Activated CD4-positive, alpha-beta T cell treated with anti-CD3 and anti-CD28 coated beads, Interleukin-2, amount 10 ng/mL, durations not matched to agents 7 days and 5 days (primary cell): ENCODE measurements at places on chromosomes 1 and 21. TPM values are rescaled to one million over a fixed set of nuclear protein-coding genes. Genes with fewer than 3 reads are reported as not detected.

GRCh38 chr1:201395936-201396335 lies 3.2 kb downstream of the LAD1 start:
- H3K4me1 ChIP-seq: no peaks in the 10 kb centered on the region
- H3K4me3 ChIP-seq: no peak overlapping the region
- DNase-seq: no peak
- H3K36me3 ChIP-seq: no peaks in the 10 kb centered on the region
- H3K27me3 ChIP-seq: peaks cover 47% of the 10 kb centered on the region
- H3K27ac ChIP-seq: no peak overlapping the region

DNA sequence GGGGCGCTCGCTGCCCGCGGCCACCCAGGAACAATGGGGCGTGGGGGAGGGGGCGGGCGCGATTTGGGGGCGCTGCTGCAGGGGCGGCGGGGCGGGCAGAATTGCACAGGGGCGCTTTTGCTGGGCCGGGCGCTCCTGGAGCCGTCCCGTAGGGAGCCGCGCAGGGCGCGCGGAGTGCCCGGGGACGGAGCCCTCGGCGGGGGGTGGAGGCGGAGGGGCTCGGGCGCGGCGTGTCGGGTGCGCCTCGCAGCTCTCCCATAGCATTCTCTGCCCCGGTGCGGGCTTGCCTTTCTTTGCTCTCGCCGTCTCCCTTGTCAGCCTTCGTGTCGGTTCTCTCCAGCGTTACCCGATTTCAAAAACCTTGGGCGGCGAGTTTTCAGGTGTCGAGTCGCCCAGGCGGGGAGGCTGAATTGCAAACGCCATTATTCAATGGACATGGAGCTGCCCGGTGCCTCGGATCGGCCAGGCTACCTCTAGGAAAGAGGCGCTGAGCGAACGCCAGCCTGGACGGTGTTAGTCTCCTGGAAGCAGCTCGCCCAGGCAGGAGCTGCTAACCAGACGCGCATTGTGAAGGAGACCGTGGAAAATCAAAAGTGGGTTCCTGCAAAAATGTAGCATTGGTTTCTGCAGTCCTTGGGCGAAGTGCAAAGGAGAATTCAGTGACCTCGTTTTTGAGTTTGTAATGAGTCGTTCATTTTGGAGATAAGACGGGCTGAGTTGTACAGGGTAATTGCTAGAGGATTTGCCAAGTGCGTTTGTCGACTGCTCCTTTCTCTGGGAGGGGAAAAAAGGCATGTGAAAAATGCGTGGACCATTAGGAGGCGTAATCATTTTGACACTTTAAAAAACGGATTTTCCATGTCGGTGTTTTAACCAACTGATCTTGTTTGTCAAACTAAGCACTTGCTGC lies 626 bp downstream of the CXADR start:
- peak; percentile 17 for DNase-seq
- H3K4me3 ChIP-seq: peak overlapping the region; percentile 83
- H3K4me1 ChIP-seq: peaks cover 18% of the 10 kb centered on the region
- peaks cover 2% of the 10 kb centered on the region for H3K36me3 ChIP-seq

- no peak overlapping the region for H3K27ac ChIP-seq
- peaks cover 4% of the 10 kb centered on the region for H3K27me3 ChIP-seq
- H3K36me3 ChIP-seq: no peaks in the 10 kb centered on the region
Measured at GRCh38 chr1:84632137-84632536, 57.9 kb upstream of the CTBS start.

DNA sequence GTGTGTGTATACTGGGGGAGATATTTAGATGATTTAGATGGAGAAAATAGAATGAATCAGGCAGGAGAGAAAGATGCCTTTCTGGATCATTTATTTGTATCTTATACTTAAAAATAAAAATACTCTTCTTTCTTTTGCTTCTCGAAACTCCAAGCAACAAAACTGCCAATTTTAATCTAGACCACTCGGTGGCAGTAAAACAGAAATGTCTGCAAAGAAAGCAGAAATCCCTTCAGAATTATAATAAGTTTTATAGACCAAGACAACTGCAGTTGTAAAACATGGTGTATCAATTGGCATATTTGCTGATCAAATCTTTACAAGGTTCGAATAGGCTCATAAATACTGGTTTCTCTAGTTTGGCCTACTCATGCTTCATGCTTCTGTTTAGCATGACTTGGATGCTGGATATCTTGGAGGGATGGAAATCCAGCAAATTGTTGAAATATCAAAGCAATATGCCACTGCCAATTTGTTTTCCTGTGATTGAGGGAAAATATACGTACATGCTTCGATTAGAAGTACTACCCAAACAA lies 15.1 kb upstream of the C1orf87 start:
- H3K36me3 ChIP-seq: no peaks in the 10 kb centered on the region
- no peak overlapping the region for H3K4me3 ChIP-seq
- no peaks in the 10 kb centered on the region for H3K27me3 ChIP-seq
- no peak overlapping the region for H3K27ac ChIP-seq

DNA sequence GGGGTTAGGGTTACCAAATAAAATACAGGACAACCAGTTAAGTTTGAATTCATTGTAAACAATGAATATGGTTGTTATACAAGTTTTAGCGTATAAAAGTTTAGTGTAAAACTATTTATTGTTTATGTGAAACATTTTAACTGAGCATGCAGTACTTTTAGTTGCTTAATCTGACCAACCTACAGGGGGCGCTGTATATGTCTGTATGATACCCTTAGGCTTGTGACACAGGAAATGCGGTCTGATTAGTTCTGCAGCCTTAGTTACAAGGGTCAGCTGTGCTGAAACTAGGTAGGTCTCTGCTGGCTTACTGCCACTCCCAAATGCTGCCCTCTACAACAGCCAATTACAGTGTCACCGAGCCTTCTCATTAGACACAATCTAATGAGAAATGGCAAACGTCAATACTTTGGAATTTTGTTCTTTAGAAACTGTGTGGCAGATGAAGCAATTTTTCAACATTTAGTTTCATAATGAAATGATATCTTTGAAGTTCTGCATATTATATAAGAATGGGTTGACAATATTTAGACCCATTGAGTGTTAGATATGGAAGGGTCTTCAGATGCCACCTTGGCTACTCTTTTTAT lies 56.2 kb downstream of the NTNG1 start:
- no peaks in the 10 kb centered on the region for H3K27me3 ChIP-seq
- H3K27ac ChIP-seq: no peak overlapping the region
- no peaks in the 10 kb centered on the region for H3K4me1 ChIP-seq
- H3K4me3 ChIP-seq: no peak overlapping the region

DNA sequence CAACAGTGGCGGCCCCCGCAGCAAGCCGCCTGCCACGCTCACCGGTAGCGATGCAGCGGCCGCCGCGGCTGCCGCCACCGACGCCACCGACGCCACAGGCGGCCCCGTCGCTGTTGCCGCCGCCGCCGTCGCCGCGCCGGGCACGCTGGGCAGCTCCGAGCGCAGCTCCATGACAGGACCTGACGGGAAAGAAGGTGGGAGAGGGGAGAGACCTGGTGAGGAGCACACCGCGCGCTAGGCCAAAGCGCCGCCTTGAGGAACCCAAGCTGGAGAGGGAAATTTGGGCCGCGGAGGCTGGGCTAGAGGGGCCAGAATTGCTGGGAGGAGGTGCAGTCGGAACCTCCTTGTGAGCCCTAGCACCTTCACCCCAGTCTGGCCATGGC lies 1.9 kb downstream of the DMRTA2 start:
- H3K36me3 ChIP-seq: peaks cover 12% of the 10 kb centered on the region
- H3K4me1 ChIP-seq: peaks cover 43% of the 10 kb centered on the region
- H3K27me3 ChIP-seq: peaks cover 84% of the 10 kb centered on the region
- H3K4me3 ChIP-seq: no peak overlapping the region
- peak overlapping the region; percentile 47 for H3K27ac ChIP-seq

MROH9 gene
- total RNA-seq: not detected

DNA sequence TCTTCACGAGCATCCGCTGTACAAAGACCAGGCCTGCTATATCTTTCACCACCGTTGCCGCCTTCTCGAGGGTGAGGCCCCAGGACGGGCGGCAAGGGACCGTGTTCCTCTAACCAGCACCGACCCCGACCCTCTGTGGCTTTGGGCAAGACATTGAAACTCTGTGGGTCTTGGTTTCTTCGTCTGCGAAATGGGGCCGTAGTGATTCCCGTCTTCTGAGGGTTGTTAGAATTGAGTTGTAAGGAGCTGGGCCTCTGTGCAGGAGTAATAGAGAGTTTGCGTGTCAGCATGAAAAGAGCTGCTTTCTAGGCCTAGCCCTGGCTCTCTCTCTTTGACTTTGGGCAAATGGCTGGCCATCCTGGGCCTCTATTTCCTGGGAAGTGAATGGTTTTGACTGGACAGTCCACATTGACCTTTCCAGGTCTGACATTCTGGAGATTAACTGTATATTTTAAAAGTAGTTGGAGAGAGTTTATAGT lies 591 bp downstream of the MRPL37 start:
- peak overlapping the region; percentile 83 for H3K4me3 ChIP-seq
- H3K27me3 ChIP-seq: no peaks in the 10 kb centered on the region
- peaks cover 37% of the 10 kb centered on the region for H3K4me1 ChIP-seq
- H3K27ac ChIP-seq: peak overlapping the region; percentile 71
- peaks cover 18% of the 10 kb centered on the region for H3K36me3 ChIP-seq

- H3K4me1 ChIP-seq: peaks cover 2% of the 10 kb centered on the region
- H3K27me3 ChIP-seq: no peaks in the 10 kb centered on the region
- no peak for DNase-seq
- no peak overlapping the region for H3K27ac ChIP-seq
Measured at GRCh38 chr21:33136847-33137502, 67.0 kb downstream of the OLIG1 start.

CLEC20A gene
- not detected for total RNA-seq

GRCh38 chr1:186093437-186093836 lies 281.6 kb downstream of the TPR start:
- no peak for DNase-seq
- H3K4me3 ChIP-seq: no peak overlapping the region
- no peak overlapping the region for H3K27ac ChIP-seq
- H3K27me3 ChIP-seq: no peaks in the 10 kb centered on the region
- H3K36me3 ChIP-seq: no peaks in the 10 kb centered on the region
- H3K4me1 ChIP-seq: no peaks in the 10 kb centered on the region

TMEM82 gene
- total RNA-seq: not detected

GRCh38 chr1:155776414-155776813 lies 80.6 kb downstream of the GON4L start:
- peaks cover 53% of the 10 kb centered on the region for H3K36me3 ChIP-seq
- H3K27ac ChIP-seq: peak overlapping the region; percentile 76

GRCh38 chr21:41979751-41980369 lies 26.0 kb upstream of the C2CD2 start:
- peaks cover 4% of the 10 kb centered on the region for H3K27me3 ChIP-seq
- H3K4me1 ChIP-seq: peaks cover 5% of the 10 kb centered on the region
- H3K4me3 ChIP-seq: no peak overlapping the region

ELAPOR1 gene
- 6.3 TPM for total RNA-seq

DNA sequence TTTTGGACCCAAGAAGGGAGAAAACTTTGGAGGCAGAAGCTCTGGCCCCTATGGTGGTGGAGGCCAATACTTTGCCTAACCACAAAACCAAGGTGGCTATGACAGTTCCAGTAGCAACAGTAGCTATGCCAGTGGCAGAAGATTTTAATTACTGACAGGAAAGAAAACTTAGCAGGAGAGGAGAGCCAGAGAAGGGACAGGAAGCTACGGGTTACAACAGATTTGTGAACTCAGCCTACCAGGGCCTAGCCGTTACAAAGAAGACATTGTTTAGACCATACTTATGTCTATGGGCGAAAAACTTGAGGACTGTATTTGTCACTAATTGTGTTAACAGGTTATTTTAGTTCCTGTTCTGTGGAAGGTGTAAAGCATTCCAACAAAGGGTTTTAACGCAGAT lies 10.4 kb upstream of the ACOT11 start:
- peaks cover 10% of the 10 kb centered on the region for H3K4me1 ChIP-seq
- H3K27ac ChIP-seq: no peak overlapping the region
- H3K4me3 ChIP-seq: no peak overlapping the region
- no peaks in the 10 kb centered on the region for H3K36me3 ChIP-seq
- H3K27me3 ChIP-seq: peaks cover 18% of the 10 kb centered on the region
- no peak for DNase-seq

ADAM30 gene
- not detected for total RNA-seq

DNA sequence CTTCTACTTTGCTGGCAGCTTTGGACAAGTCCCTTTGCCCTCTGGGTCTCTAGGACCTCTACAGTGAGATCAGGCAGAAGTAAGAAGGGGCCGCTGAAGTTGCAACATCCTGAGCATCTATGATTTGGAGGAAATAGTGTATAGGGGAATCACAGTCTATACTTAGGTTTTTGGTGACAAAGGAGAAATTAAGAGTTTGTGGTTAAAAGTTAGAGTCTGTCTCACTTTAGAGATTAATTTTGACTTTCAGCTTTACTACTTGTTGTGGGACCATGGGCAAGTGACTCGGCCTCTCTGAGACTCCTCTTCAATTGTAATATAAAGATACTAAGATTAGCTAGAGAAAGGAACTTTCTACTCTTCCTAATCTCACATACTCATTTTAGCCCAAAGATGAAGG lies 33.1 kb upstream of the LMX1A start:
- H3K4me3 ChIP-seq: no peak overlapping the region
- peaks cover 79% of the 10 kb centered on the region for H3K27me3 ChIP-seq
- H3K4me1 ChIP-seq: peaks cover 25% of the 10 kb centered on the region

LYPD8 gene
- not detected for total RNA-seq

DNA sequence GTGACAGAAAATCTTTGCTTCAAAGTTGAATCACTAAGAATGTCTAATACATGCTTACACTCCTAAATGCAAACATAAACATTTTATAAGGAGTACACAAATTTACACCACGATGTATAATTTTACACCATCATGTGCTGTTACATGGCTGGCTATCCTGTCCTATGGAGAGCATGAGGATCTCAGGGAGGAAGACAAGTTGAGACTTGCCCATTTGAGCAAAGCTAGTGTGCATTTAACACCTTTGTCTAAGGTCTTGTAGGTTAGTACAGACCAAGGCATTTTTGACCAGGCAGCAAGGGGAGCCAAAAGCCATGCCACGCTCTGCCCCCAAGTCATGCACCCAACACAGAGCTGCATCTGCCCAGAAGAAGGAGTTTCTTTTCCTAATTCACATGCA lies 14.5 kb upstream of the COG2 start:
- no peak overlapping the region for H3K27ac ChIP-seq
- no peak for DNase-seq
- H3K36me3 ChIP-seq: no peaks in the 10 kb centered on the region
- H3K27me3 ChIP-seq: no peaks in the 10 kb centered on the region

GRCh38 chr1:202861420-202862132 lies 27.4 kb downstream of the RABIF start:
- DNase-seq: peak; percentile 26
- H3K27ac ChIP-seq: no peak overlapping the region
- H3K4me1 ChIP-seq: peaks cover 18% of the 10 kb centered on the region
- H3K27me3 ChIP-seq: peaks cover 64% of the 10 kb centered on the region

GRCh38 chr1:154943649-154944400 lies 7.3 kb upstream of the PMVK start:
- H3K4me1 ChIP-seq: peaks cover 57% of the 10 kb centered on the region
- peak overlapping the region; percentile 88 for H3K27ac ChIP-seq
- H3K27me3 ChIP-seq: no peaks in the 10 kb centered on the region
- H3K4me3 ChIP-seq: no peak overlapping the region
- peaks cover 26% of the 10 kb centered on the region for H3K36me3 ChIP-seq
- DNase-seq: peak; percentile 43

- H3K4me3 ChIP-seq: no peak overlapping the region
- H3K27me3 ChIP-seq: peaks cover 17% of the 10 kb centered on the region
- no peak for DNase-seq
- no peak overlapping the region for H3K27ac ChIP-seq
- H3K36me3 ChIP-seq: no peaks in the 10 kb centered on the region
Measured at GRCh38 chr1:236495467-236496112, 28.2 kb upstream of the LGALS8 start.

GRCh38 chr1:38235705-38236104 lies 189.1 kb upstream of the POU3F1 start:
- no peak for DNase-seq
- H3K27ac ChIP-seq: no peak overlapping the region
- H3K4me3 ChIP-seq: no peak overlapping the region

GRCh38 chr1:208047476-208047934 lies 136.6 kb upstream of the CD34 start:
- H3K27ac ChIP-seq: no peak overlapping the region
- no peaks in the 10 kb centered on the region for H3K36me3 ChIP-seq
- no peak for DNase-seq
- peaks cover 6% of the 10 kb centered on the region for H3K27me3 ChIP-seq
- peaks cover 25% of the 10 kb centered on the region for H3K4me1 ChIP-seq
